ENCODE measurements at places on chromosomes 7 and 10. TPM values are rescaled to one million over a fixed set of nuclear protein-coding genes. Genes with fewer than 3 reads are reported as not detected.

DNA sequence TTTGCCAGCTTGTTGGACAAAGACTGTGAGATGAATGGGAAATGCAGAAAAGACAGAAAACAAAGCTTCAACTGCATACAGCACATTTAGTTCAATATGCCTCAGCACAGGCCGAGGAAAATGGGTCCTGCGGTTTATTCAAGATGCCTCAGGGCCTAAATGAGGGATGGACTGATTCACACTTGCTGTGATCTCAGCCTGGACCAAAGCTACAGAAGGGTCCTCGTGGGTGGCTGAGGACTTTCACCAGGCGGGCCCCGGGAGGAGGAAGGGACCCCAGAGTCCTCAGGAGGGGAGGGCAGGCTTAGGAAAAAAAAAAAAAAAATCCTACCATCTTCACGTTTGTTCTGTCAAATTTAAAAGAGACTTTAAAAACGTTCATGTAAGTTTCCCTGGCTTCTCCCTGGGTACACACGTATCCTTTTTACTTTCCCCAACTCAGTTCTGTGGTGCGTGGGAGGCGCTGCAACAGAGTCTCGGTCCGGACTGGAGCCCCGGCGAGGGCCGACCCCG lies 624 bp upstream of the ZNF783 start:
- DNase-seq = peak; percentile 91
- peak overlapping the region; percentile 96 for H3K27ac ChIP-seq
- peak overlapping the region; percentile 72 for H3K4me3 ChIP-seq

DNA sequence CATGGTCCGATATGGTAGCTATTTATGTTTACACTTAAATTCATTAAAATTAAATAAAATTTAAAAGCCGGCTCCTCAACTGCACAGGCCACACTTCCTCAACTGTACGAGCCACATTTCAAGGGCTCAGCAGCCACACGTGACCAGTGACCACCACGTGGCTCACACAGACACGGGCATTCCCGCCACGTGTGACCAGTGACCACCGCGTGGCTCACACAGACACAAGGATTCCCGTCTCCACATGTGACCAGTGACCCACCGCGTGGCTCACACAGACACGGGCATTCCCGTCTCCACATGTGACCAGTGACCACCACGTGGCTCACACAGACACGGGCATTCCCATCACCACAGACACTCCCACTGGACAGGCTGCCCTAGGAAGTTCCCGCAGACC lies 91.3 kb downstream of the PDGFA start:
- H3K27ac ChIP-seq = no peak overlapping the region
- no peak overlapping the region for H3K4me3 ChIP-seq
- no peaks in the 10 kb centered on the region for H3K4me1 ChIP-seq
- H3K36me3 ChIP-seq = no peaks in the 10 kb centered on the region
- no peak for DNase-seq

DNA sequence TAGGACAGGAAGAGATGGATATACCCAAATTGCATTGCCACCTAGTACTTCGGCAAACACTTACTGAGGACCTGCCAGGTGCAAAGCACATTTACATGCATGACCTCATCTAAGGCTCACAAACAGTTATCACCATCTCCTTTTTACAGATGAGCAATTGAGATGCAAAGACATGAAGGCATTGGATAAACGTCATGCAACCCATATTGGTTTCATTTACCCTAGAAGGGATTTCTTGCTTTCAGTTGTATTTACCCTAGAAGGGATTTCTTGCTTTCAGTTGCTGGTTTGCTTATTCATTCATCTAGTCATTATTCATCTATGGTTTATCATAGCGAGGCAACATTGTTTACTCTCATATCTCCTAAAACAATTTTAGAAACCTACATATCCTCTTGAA lies 52.2 kb downstream of the STEAP1B start:
- DNase-seq = no peak
- H3K27ac ChIP-seq = no peak overlapping the region
- H3K27me3 ChIP-seq = no peaks in the 10 kb centered on the region
- peaks cover 3% of the 10 kb centered on the region for H3K4me1 ChIP-seq
- no peak overlapping the region for H3K4me3 ChIP-seq

DNA sequence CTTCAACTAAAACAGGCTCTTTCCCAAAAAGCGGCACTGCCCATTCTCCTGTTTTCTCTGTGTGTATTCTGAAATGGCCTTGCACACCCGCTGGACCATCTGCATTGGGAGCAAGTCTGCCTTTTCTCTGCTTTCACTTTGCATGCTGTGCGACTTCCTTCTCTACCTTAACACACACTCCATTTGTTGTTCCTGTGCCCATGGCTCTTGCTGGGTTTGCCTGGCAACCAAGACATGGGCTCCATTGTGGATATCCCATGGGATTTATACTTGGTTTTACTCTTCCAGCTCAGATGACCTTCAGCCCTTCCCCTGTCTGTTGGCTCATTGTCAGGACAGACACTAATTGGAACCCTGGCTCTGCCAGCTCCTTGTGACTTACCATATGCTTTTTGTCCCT lies 465.3 kb downstream of the REEP3 start:
- no peak for DNase-seq
- H3K27ac ChIP-seq = no peak overlapping the region

- no peak overlapping the region for H3K4me3 ChIP-seq
- H3K4me1 ChIP-seq = peaks cover 26% of the 10 kb centered on the region
- H3K27me3 ChIP-seq = no peaks in the 10 kb centered on the region
Measured at GRCh38 chr10:98536551-98536950, 89.8 kb upstream of the HPS1 start.

GRCh38 chr7:133794479-133794878 lies 332.7 kb upstream of the LRGUK start:
- H3K4me1 ChIP-seq = peaks cover 13% of the 10 kb centered on the region
- no peak overlapping the region for H3K4me3 ChIP-seq
- no peaks in the 10 kb centered on the region for H3K36me3 ChIP-seq

- DNase-seq = no peak
- no peak overlapping the region for H3K27ac ChIP-seq
- H3K4me3 ChIP-seq = no peak overlapping the region
- H3K36me3 ChIP-seq = no peaks in the 10 kb centered on the region
- H3K27me3 ChIP-seq = peaks cover 4% of the 10 kb centered on the region
- no peaks in the 10 kb centered on the region for H3K4me1 ChIP-seq
Measured at GRCh38 chr10:127526161-127526560, 22.9 kb upstream of the NPS start.

- no peaks in the 10 kb centered on the region for H3K27me3 ChIP-seq
- H3K4me3 ChIP-seq = no peak overlapping the region
Measured at GRCh38 chr7:112167147-112167546, 39.1 kb downstream of the DOCK4 start.

GRCh38 chr7:128993419-128993818 lies 55.7 kb downstream of the IRF5 start:
- peaks cover 34% of the 10 kb centered on the region for H3K36me3 ChIP-seq
- no peaks in the 10 kb centered on the region for H3K27me3 ChIP-seq
- DNase-seq = no peak
- no peak overlapping the region for H3K27ac ChIP-seq
- no peak overlapping the region for H3K4me3 ChIP-seq

GRCh38 chr7:75599244-75599781 lies 107.2 kb downstream of the SPDYE5 start:
- H3K27ac ChIP-seq = no peak overlapping the region
- no peaks in the 10 kb centered on the region for H3K27me3 ChIP-seq
- no peak for DNase-seq
- H3K4me3 ChIP-seq = no peak overlapping the region
- peaks cover 10% of the 10 kb centered on the region for H3K4me1 ChIP-seq

GRCh38 chr10:75739414-75740143 lies 308.2 kb downstream of the LRMDA start:
- peaks cover under 1% of the 10 kb centered on the region for H3K27me3 ChIP-seq
- H3K27ac ChIP-seq = no peak overlapping the region
- no peaks in the 10 kb centered on the region for H3K36me3 ChIP-seq
- H3K4me3 ChIP-seq = no peak overlapping the region

- H3K36me3 ChIP-seq = no peaks in the 10 kb centered on the region
- DNase-seq = no peak
Measured at GRCh38 chr7:107090457-107090856, 46.0 kb downstream of the PRKAR2B start.

DNA sequence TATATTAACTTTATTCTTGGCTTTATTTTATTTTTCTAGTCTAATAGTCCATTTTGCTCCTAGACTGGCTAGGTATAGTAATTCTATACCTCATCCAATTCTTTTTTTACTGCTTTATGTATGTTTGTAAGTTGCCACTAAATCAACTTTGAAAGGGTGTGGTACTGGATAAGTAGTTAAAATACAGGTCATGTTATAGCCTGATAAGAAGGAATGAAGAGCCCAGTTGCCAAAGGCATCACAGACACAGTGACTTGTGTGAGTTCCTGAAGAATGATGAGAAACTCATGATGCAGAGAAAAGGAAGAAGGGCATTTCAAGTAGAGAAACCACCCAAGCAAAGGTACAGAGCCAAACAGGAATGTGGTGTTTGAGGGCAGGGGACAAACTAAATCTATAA lies 27.3 kb downstream of the NAPEPLD start:
- no peaks in the 10 kb centered on the region for H3K27me3 ChIP-seq
- no peak overlapping the region for H3K27ac ChIP-seq
- H3K4me3 ChIP-seq = no peak overlapping the region
- no peaks in the 10 kb centered on the region for H3K4me1 ChIP-seq

DNA sequence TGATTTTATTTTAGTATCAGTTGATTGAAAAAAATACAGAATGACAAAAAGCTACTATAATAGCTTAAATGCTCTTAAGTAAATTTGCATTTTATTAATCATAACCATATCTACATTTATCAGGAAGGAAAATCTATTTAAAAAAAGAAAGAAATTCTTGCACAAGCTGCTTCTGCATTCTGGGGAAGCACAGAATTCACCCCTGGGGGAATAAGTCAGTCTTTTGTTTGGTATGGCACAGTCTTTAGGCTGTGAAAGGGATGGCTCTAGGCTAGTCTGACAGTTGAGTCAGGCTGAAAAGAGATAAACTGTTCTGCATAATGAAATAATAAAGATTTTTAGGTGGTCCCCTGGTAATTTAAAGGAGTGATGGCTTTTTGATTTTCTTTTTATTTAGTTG lies 37.9 kb downstream of the HTR7 start:
- no peaks in the 10 kb centered on the region for H3K36me3 ChIP-seq
- no peaks in the 10 kb centered on the region for H3K27me3 ChIP-seq
- no peak overlapping the region for H3K27ac ChIP-seq
- H3K4me3 ChIP-seq = no peak overlapping the region
- no peak for DNase-seq

DNA sequence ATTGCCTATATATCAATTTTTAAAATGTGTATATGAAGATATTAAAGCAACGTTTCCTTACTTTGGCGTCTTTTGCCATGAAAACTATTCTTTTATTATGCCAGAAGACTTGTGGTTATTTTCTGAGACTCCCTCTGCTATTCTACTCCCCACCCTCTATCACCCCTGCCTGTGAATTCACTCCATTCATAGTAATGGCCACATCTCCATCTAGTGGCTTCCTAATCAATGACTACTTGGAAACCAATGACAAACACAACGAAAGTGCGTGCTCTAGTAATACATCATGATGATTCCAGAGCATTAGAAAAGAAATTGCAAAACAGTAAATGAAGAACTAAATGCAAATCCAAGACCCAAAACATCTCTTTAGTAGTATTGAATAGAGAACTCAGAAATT lies 186.7 kb upstream of the HGF start:
- DNase-seq = peak; percentile 50
- 0 out of 2 replicates have a peak, but pooled peaks cover 3% of the 10 kb centered on the region for H3K36me3 ChIP-seq
- no peak overlapping the region for H3K4me3 ChIP-seq
- H3K4me1 ChIP-seq = no peaks in the 10 kb centered on the region
- no peaks in the 10 kb centered on the region for H3K27me3 ChIP-seq

DNA sequence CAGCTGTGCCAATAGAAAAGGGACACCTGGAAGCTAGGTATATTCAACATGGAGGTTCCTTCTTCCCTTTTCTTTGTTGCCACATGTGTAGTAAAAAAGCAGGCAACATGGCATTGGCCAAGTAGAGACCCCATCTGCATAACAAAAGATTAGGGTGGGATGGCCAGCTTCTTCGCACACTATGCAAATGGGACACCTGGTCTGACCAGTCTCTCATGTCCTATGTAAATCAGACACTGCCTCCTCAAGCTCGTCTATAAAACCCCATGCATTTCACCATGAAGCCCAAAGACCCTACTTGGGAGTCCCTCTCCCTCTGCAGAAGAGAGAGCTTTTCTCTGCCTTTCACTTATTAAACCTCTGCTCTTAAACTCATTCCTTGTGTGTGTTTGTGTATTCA lies 53.9 kb downstream of the MYL10 start:
- no peak for DNase-seq
- H3K4me1 ChIP-seq = peaks cover 4% of the 10 kb centered on the region
- H3K27ac ChIP-seq = no peak overlapping the region
- H3K27me3 ChIP-seq = peaks cover 13% of the 10 kb centered on the region
- no peak overlapping the region for H3K4me3 ChIP-seq

DNA sequence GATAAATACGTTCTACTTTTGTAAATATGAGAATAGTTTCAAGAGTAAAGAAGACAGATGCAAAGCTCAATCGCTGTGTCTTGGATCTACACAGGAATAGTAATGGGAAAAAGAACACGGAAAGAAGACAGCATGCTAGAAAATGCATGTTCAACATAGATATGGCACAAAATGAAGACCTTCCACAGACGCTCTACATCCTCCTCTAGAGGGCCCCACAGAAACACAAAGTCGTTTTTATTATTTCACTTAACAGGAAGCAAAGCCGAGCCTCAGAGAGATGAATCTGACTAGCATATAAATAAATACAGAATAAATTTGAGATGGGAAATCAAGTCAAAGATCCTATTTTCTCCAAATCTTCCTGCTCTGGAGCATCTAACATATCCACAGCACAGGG lies 292.6 kb downstream of the PARD3 start:
- no peak for DNase-seq
- H3K4me3 ChIP-seq = no peak overlapping the region
- H3K36me3 ChIP-seq = no peaks in the 10 kb centered on the region
- H3K27ac ChIP-seq = no peak overlapping the region
- H3K27me3 ChIP-seq = no peaks in the 10 kb centered on the region
- H3K4me1 ChIP-seq = peaks cover 22% of the 10 kb centered on the region

- H3K4me3 ChIP-seq = no peak overlapping the region
- no peaks in the 10 kb centered on the region for H3K4me1 ChIP-seq
- no peak for DNase-seq
- no peak overlapping the region for H3K27ac ChIP-seq
Measured at GRCh38 chr10:78736926-78737630, 331.7 kb upstream of the ZMIZ1 start.

Gene CASTOR2
- total RNA-seq = 8.4 TPM

Gene SHTN1
- 1.6 TPM for total RNA-seq

Gene MCM10
- total RNA-seq = 3.4 TPM

Gene KCNH2
- total RNA-seq = not detected

Gene A1CF
- total RNA-seq = not detected

Gene PLXNA4
- total RNA-seq = 0.89 TPM

Gene MYL7
- not detected for total RNA-seq

Gene COL1A2
- total RNA-seq = 10,930 TPM

Gene ICA1
- not detected for total RNA-seq

Gene TRPV6
- not detected for total RNA-seq

Gene NODAL
- not detected for total RNA-seq

Gene UBN2
- 3.2 TPM for total RNA-seq
